DND-41 (cell line): ENCODE measurements at places on chromosomes 11 and 22.
A peak's percentile ranks its signal among the peaks of the same experiment; 100 is the strongest.

DNA sequence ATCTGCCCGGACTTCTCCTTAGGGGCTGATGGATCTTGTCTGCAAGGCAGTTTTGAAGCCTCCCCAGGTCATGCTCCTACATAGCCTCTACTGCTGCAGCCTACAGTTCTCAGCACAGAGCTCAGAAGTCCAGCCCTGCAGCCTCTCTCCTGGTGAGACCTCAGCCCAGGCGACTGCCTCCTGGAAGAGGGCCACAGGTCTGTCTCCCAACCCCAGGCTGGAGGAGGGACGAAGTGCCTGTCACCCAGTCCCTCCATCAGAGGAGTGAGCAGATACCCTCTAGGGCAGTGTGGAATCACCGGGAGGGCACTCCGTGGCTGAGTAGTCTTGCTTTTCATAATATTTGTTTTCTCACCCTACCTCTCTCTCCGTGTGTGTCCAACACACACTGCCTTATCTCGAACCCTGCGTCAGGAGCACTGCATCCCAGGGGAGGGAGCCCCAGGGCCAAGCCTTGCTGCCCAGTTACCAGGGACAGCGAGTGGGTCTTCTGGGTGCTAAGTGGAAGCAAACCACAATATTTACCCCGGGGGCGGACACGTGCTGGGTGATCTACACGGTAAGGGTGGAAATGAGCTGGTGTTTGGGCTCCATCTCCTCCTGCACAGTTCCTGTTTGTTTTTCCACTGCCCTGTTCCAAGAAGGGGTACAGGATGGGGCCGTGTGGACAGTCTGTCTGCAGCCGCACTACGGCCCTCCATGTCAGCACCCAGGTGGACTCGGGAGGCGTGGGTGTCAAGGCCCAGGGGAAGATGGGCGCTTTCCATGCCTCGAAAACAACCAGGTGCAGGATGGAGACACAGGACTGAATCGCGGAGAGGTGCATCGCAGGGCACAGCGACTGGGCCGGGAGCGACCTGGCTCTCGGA is 133.7 kb upstream of the HSD17B12 start:
- H3K4me3 ChIP-seq = no peak overlapping the region
- DNase-seq = no peak
- H3K36me3 ChIP-seq = no peaks in the 10 kb centered on the region
- H3K4me1 ChIP-seq = no peaks in the 10 kb centered on the region
- no peak overlapping the region for H3K27ac ChIP-seq

- no peak overlapping the region for H3K27ac ChIP-seq
- peaks cover 8% of the 10 kb centered on the region for H3K27me3 ChIP-seq
- H3K4me3 ChIP-seq = no peak overlapping the region
- no peaks in the 10 kb centered on the region for H3K36me3 ChIP-seq
Observed at GRCh38 chr11:13868710-13869397, 93.7 kb upstream of the SPON1 start.

GRCh38 chr22:35103761-35104160 is 37.8 kb downstream of the ISX start:
- DNase-seq = no peak
- no peaks in the 10 kb centered on the region for H3K27me3 ChIP-seq
- no peaks in the 10 kb centered on the region for H3K4me1 ChIP-seq

- H3K4me1 ChIP-seq = no peaks in the 10 kb centered on the region
- H3K27ac ChIP-seq = no peak overlapping the region
- H3K4me3 ChIP-seq = no peak overlapping the region
Observed at GRCh38 chr11:71286701-71287643, 34.6 kb upstream of the SHANK2 start.

GRCh38 chr11:113446112-113446511 is 29.1 kb downstream of the DRD2 start:
- no peak overlapping the region for H3K4me3 ChIP-seq
- DNase-seq = no peak
- no peak overlapping the region for H3K27ac ChIP-seq
- H3K4me1 ChIP-seq = no peaks in the 10 kb centered on the region
- H3K36me3 ChIP-seq = no peaks in the 10 kb centered on the region

DNA sequence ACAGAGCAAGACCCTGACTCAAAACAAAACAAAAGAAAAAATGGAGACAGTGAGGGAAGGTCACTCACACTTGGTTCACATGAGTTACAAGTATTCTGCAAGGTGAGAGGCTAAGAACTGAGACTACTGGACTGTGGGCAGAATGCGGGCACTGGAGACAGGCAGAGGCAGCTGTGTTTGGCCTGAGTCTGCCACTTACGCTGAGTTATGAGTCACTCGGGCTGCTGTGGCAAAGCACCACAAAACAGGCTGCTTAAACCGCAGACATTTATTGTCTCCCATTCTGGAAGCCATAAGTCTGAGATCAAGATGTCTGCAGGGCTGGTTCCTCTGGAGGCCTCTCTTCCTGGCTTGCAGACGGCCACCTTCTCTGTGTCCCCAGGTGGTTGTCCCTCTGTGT is 122.8 kb downstream of the SHANK2 start:
- no peaks in the 10 kb centered on the region for H3K4me1 ChIP-seq
- DNase-seq = no peak
- no peak overlapping the region for H3K27ac ChIP-seq
- no peaks in the 10 kb centered on the region for H3K36me3 ChIP-seq
- H3K27me3 ChIP-seq = no peaks in the 10 kb centered on the region

DNA sequence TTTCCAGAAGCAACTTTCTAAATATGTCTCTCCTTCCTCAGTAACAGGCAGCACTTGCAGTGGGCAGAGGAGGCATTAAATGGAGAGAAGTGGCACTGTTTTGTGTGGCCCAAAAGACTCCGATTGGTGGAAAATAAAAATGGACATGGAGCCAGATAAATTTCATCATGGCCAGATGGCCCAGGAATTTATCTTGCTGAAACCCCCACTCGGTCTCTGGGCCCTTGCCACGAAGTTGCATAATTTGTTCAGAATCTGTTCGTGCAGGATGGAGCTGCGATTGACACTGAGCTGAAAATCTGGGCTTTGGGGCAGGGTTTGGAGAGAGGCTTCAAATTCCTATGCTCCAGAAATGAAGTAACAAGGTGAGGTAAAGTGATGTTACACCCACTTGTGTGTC is 65.5 kb downstream of the C11orf91 start:
- H3K4me3 ChIP-seq = no peak overlapping the region
- H3K36me3 ChIP-seq = no peaks in the 10 kb centered on the region
- no peak overlapping the region for H3K27ac ChIP-seq
- no peaks in the 10 kb centered on the region for H3K27me3 ChIP-seq
- no peaks in the 10 kb centered on the region for H3K4me1 ChIP-seq

- H3K27me3 ChIP-seq = peaks cover 5% of the 10 kb centered on the region
- H3K36me3 ChIP-seq = no peaks in the 10 kb centered on the region
- DNase-seq = no peak
Observed at GRCh38 chr11:107710301-107710700, 1.6 kb downstream of the SLN start.

DNA sequence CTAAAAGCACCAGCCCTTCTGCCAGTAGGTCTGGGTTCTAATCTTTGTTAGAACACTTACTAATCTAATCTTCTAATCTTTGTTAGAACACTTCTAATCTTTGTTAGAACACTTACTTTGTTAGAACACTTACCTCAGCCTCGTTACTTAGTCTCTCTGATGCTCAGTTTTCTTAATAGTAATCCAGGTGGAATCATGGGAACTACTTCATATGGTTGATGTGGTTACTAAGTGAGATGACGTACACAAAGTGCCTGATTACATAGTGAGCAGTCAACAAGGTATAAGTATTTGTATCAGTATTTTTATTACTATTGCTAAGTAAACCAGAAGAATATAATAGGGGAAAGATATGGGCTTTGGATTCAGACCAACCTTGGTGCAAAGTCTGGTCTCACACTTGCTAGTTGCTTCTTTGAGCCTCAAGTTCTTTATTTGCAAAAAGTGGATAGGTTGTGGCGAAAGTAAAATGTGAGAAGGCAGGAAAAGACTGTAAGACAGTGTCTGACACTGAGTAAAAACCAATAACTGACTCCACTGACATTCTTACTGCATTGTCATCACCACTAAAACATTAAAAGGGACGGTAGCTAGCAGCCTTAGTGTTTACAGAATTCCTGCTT is 83.7 kb downstream of the TRAF6 start:
- H3K4me3 ChIP-seq = no peak overlapping the region
- H3K36me3 ChIP-seq = no peaks in the 10 kb centered on the region
- no peaks in the 10 kb centered on the region for H3K4me1 ChIP-seq
- peaks cover 28% of the 10 kb centered on the region for H3K27me3 ChIP-seq

DNA sequence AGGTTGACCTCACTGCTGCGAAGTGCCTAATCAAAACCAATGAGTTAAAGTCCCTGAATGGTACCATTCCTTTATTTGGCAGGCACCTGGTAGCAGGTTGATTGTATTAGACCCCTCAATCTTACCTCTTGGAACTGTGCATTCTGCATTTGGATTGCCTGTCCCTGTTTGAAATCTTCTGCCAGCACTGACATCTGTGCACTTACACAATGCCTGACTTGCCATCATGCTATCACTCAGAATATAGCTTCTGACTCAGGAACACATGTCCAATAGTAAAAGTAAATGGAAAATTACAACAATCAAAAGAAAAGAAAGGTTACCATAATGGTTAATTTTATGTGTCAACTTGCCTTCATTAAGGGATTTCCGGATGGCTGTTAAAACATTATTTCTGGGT is 366.0 kb upstream of the PDGFD start:
- H3K4me1 ChIP-seq = no peaks in the 10 kb centered on the region
- H3K4me3 ChIP-seq = no peak overlapping the region
- no peaks in the 10 kb centered on the region for H3K27me3 ChIP-seq
- no peaks in the 10 kb centered on the region for H3K36me3 ChIP-seq
- DNase-seq = no peak

DNA sequence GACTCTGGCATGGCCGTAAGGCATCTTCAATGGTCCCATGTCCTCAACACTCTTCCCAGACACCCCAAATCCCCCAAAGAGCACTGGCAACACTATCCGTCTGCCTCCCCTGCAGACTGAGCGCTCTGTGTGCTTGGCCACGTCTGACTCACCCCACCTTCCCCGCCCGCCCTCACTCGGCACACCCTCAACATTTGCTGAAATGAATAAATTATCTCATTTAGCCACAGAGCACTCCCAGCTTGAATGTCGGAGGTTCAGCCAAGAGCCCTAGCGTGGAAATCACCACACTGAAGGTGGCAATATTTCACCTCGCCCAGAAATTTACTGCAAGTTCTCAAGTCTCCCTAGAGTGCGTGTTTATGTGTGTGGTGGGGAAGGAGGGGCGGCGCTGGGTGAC is 46.6 kb upstream of the TCF20 start:
- H3K36me3 ChIP-seq = no peaks in the 10 kb centered on the region
- no peak overlapping the region for H3K4me3 ChIP-seq
- no peaks in the 10 kb centered on the region for H3K27me3 ChIP-seq
- DNase-seq = no peak

GRCh38 chr11:116731097-116731761 is 41.6 kb downstream of the BUD13 start:
- H3K4me3 ChIP-seq = no peak overlapping the region
- no peaks in the 10 kb centered on the region for H3K36me3 ChIP-seq
- no peak for DNase-seq
- H3K27ac ChIP-seq = no peak overlapping the region
- no peaks in the 10 kb centered on the region for H3K4me1 ChIP-seq

DNA sequence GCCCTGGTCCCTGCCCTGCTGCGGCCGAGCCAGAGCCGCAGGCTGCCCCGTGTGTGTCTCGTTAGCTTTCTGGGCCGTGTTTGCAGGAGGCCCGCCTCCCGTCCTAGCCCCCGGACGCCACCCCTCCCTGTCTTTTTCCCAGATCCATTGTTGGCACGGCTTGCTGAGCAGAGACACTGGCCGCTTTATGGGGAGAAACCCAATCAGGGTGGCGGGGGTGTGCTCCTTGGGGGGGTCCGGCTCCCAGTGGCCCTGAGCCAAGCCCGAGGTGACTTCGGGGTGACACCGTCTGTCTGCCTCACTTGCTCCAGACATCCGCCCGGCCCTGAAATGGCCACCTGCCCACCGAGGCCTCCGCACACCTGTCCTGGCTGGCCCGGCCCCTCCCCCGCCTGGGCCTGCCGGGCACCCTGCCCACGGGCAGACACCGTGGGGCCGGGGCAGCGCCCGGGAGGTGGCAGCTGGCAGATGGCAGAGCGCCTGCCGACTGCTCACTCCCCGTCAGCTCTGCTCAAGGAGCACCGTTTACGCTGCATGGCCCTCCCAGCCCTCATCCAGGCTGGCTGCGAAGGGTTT is 43.1 kb upstream of the PPARA start:
- no peak overlapping the region for H3K27ac ChIP-seq
- DNase-seq = no peak
- peaks cover 97% of the 10 kb centered on the region for H3K36me3 ChIP-seq
- H3K4me3 ChIP-seq = no peak overlapping the region
- no peaks in the 10 kb centered on the region for H3K4me1 ChIP-seq
- H3K27me3 ChIP-seq = no peaks in the 10 kb centered on the region

- H3K27ac ChIP-seq = peak overlapping the region; percentile 76
- H3K27me3 ChIP-seq = no peaks in the 10 kb centered on the region
Observed at GRCh38 chr11:74169738-74170458, 904 bp downstream of the C2CD3 start.

- H3K4me3 ChIP-seq = no peak overlapping the region
- H3K36me3 ChIP-seq = peaks cover 42% of the 10 kb centered on the region
- H3K27me3 ChIP-seq = no peaks in the 10 kb centered on the region
- H3K4me1 ChIP-seq = no peaks in the 10 kb centered on the region
Observed at GRCh38 chr22:23684026-23684425, 6.8 kb upstream of the RGL4 start.

GRCh38 chr11:10742460-10743208 is 8.4 kb upstream of the CTR9 start:
- no peaks in the 10 kb centered on the region for H3K4me1 ChIP-seq
- H3K27me3 ChIP-seq = peaks cover 5% of the 10 kb centered on the region
- H3K27ac ChIP-seq = no peak overlapping the region
- H3K4me3 ChIP-seq = no peak overlapping the region

- no peaks in the 10 kb centered on the region for H3K36me3 ChIP-seq
- no peak for DNase-seq
- peaks cover 3% of the 10 kb centered on the region for H3K27me3 ChIP-seq
- H3K4me3 ChIP-seq = no peak overlapping the region
- no peak overlapping the region for H3K27ac ChIP-seq
Observed at GRCh38 chr11:86515297-86516094, 140.8 kb downstream of the CCDC81 start.

GRCh38 chr11:32290783-32291182 is 144.6 kb downstream of the WT1 start:
- peaks cover 3% of the 10 kb centered on the region for H3K27me3 ChIP-seq
- no peak overlapping the region for H3K4me3 ChIP-seq
- no peak overlapping the region for H3K27ac ChIP-seq
- no peak for DNase-seq
- H3K36me3 ChIP-seq = no peaks in the 10 kb centered on the region

DNA sequence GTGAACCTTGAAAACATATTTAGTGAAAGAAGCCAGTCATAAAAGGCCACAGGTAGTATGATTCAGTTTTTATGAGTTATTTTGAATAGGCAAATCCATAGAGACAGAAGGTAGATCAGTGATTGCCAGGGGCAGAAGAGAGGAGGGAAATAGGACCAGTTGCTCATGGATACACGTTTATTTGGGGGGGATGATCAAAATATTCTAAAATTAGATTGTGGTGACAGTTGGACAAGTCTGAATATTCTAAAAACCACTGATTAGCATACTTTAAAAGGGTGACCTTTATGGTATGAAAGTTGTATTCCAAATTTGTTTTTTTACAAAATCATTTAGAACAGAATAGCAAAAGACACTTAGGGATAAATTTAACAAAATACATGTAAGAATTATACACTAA is 28.6 kb downstream of the QSER1 start:
- no peak overlapping the region for H3K27ac ChIP-seq
- no peak overlapping the region for H3K4me3 ChIP-seq
- H3K27me3 ChIP-seq = no peaks in the 10 kb centered on the region
- H3K4me1 ChIP-seq = no peaks in the 10 kb centered on the region
- DNase-seq = no peak

- no peak overlapping the region for H3K27ac ChIP-seq
- H3K4me1 ChIP-seq = no peaks in the 10 kb centered on the region
- DNase-seq = no peak
- H3K36me3 ChIP-seq = no peaks in the 10 kb centered on the region
- H3K27me3 ChIP-seq = no peaks in the 10 kb centered on the region
- H3K4me3 ChIP-seq = no peak overlapping the region
Observed at GRCh38 chr11:20875889-20876288, 206.5 kb downstream of the NELL1 start.
